ENCODE measurements at places on chromosomes 16 and 17.
A peak's percentile ranks its signal among the peaks of the same experiment; 100 is the strongest.

GRCh38 chr17:66983414-66984021 lies 19.0 kb downstream of the CACNG4 start:
- no peak for DNase-seq

GRCh38 chr16:53445534-53445933 lies 11.3 kb downstream of the RBL2 start:
- DNase-seq, result no peak

- DNase-seq, result peak; percentile 28
Measured at GRCh38 chr17:61416540-61417363, 17.1 kb downstream of the TBX2 start.

- no peak for DNase-seq
Measured at GRCh38 chr16:35749253-35750141, 2290.1 kb downstream of the TP53TG3F start.

GRCh38 chr16:35146723-35147458 lies 1687.5 kb downstream of the TP53TG3F start:
- DNase-seq, result no peak

- DNase-seq, result no peak
Measured at GRCh38 chr16:84190731-84191388, at the start of gene ADAD2. TSS of gene ADAD2 (plus strand) at chr16:84191157. CDS start at chr16:84191231, 74 bp downstream.

DNA sequence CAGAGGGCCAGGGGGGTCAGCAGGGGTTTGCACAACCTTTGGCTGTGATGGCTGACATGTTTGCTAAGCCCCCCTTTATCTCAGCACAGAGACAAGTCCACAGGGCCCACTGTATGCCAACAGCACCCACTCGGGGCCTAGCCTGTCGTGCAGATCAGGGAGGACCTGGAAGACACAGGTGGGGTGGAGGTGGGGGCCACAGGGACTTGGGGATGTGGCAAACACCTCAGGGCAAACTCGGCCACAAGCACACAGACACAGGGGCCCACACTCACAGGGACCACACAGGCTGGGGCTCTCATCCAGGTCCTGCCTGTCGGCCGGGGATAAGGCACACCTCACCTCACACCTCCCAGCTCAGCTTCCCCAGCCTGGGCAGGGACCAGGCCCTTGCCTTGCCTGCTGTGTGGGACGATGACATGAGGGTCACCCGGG lies 87.9 kb downstream of the C16orf78 start:
- DNase-seq, result no peak

- no peak for DNase-seq
Measured at GRCh38 chr17:52751051-52751450, 592.5 kb upstream of the CA10 start.

DNA sequence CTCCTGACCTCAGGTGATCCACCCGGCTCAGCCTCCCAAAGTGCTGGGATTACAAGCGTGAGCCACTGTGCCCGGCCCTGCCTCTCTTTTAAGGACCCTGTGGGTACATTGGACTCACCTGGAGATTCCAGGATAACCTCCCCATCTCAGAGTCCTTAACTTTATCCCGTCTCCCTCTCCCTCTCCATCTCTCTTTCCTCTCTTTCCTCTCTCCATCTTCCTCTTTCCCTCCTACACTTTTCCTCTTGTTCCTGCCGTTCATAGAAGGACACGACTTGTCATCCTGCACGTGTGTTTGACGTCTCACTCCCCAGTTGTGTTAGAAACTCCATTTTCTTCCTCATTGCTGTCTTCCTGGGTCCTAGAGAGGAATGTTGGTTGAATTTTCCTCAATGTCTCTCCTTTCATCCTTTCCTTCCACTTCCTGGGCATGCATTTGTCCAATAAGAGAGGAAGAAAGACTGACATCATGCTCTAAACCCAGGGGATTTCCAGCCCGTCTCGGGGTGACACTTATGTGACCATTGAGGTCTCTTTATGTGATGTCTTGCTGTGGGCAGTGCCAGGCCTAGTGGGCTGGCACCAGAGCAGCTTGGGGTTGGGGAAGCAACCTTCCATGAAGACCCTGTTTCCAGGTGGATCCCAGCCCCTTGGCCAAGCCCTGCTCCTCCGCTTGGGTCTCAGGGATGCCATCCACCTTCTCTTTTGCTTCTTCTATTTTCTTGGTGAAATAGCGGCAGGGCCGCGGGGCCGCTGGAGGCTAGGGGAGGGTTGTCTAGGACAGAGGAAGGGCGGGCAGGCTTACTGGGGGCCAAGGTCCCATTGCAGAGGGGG lies 39.8 kb upstream of the IRF8 start:
- DNase-seq, result no peak

DNA sequence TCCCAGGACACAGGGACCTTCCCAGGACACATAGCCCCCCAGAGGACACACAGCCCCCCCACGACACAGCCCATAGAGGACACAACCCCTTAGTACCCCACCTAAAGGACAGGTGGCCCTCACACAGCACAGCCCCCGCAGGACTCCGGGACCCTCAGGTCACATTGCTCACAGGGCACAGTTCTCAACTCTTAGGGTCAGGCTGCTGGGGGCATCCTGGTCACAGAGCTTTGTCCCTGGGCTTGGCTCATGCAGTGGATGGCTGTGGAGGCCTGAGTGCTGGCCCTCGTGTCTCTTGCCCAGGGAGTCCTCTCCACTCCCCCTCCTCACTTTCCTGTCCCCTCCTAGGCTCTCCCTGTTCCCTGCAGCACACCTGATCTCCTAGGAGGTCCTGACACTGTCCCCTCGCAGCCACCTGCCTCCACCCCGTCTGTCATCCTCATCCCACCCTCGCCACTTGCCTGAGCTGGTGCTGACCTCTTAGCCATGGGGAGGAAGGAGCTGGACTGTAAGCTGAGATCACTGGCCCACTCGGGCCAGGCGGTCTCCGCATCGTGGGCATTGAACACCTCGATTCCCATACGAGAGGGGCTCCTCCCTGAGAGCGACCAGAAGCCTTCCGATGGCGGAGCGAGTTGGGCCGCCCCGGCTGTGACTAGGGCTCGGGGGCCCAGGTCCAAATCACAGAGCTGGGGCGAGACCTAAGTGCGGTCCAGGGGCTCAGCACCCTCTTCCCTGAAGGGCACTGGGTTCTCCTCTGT lies 1.4 kb upstream of the WDR45B start:
- DNase-seq, result no peak

- no peak for DNase-seq
Measured at GRCh38 chr16:73031155-73031866, 16.6 kb downstream of the ZFHX3 start.

- DNase-seq, result no peak
Measured at GRCh38 chr16:16062023-16062937, 112.9 kb downstream of the ABCC1 start.
